ENCODE measurements at places on chromosomes 5 and 9.

DNA sequence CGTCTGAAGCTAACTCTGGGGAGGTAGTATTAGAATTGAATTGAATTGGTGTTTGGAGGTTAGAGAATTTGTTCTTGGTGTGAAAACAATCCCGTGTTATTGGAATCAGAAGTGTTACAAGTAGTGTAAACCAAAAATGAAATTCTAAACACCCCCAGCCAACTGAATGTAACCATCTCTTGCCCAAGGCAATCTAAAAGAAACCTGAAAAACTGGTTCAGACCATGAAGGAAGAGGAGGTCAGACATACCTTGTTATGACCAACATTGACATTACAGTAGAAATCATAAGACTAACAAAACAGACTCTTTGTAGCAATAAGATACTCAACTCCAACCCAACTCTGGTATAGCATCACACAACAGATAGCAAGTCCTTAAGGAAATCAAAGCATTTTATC, 159.0 kb downstream of the TUSC1 start:
- no peak for ATAC-seq
- no peak overlapping the region for H3K27ac ChIP-seq
- H3K36me3 ChIP-seq: no peaks in the 10 kb centered on the region

GRCh38 chr9:114366334-114367128, 21.3 kb downstream of the AKNA start:
- peak overlapping the region; percentile 89 for H3K27ac ChIP-seq
- peak; percentile 76 for ATAC-seq
- peaks cover 50% of the 10 kb centered on the region for H3K4me1 ChIP-seq
- peaks cover 100% of the 10 kb centered on the region for H3K36me3 ChIP-seq
- peak overlapping the region; percentile 79 for H3K4me3 ChIP-seq
- no peaks in the 10 kb centered on the region for H3K27me3 ChIP-seq

DNA sequence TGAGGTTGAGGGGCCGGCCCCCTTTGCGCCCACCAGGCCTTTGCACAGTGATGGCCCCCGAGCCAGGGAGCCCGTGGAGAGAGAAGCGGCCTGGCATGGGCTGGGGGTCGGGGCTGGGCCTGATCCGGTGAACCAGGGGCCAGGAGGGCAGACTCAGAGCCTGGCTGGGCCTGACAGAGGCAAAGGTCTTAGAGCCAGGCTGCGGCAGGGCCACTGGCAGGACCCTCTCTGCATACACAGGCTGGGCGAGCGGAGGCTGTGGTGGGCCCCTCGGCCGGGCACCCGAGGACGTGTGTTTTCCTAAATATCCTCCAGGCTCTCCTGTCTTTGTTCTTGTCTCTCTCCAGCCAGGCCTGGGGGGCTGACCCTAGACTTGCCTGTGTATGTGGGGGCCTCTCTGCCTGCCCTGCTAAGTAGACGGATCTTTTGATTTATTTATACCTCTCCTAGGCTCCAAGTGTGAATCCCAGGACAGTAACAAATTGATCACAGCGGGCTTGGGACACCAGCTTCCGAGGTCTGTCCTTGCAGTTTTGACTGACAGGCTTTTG, 933 bp downstream of the NEK6 start:
- H3K4me3 ChIP-seq: peak overlapping the region; percentile 90
- no peaks in the 10 kb centered on the region for H3K27me3 ChIP-seq
- H3K27ac ChIP-seq: peak overlapping the region; percentile 81
- no peak for ATAC-seq

DNA sequence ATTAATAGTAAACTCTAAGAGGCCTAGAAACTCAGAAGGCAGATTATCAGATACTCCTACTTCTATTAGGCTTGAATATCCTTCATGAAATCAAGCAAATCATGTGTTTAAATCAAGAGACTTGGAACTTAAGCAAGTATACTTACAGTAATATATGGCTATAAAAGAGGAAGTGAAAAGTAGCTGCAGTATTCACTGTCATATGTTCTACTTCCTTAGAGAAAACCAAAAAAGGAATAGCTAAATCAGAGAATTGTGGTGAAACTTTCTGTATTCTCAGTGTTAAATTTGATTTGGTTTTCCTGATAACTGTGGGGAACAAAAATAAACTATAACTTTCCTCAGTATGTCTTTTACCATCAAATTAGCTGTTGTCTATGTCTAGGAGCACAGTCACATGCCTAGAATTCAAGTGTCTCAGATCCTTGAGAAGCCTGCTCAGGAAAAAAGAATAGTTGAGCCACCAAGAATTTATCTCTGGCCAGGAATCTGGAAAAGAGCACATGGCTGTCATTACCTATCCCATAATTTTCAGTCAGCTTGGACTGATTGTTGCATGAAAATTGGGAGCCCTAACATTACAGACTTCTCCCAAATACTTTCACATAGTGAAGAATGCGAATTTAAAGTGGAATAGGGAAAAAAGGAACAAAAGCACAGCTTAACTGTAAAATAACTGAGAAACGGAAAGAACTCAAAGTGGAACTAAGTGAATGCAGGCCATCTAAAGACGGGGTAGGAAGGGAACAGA, 1.7 kb downstream of the FKBP15 start:
- peaks cover 38% of the 10 kb centered on the region for H3K36me3 ChIP-seq
- peak overlapping the region; percentile 98 for H3K27ac ChIP-seq
- peak overlapping the region; percentile 99 for H3K4me3 ChIP-seq
- peaks cover 28% of the 10 kb centered on the region for H3K4me1 ChIP-seq
- no peak for ATAC-seq
- H3K27me3 ChIP-seq: no peaks in the 10 kb centered on the region

DNA sequence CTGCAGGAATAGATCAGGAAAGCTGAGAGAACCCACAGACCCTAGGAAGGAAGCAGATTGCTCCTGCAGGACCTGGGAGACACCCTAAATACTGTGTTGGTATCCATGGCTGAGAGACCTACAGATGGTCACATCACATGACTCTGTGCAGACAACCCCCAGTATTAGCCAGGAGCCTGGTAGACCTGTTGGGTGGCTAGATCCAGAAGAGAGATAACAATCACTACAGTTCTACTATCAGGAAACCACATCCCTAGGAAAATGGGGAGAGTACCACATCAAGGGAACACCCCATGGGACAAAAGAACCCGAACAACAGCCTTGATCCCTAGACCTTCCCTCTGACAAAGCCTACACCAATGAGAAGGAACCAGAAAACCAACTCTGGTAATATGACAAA, 24.2 kb upstream of the MELK start:
- H3K36me3 ChIP-seq: no peaks in the 10 kb centered on the region
- no peak for ATAC-seq
- no peak overlapping the region for H3K27ac ChIP-seq
- H3K4me1 ChIP-seq: no peaks in the 10 kb centered on the region
- H3K4me3 ChIP-seq: no peak overlapping the region

DNA sequence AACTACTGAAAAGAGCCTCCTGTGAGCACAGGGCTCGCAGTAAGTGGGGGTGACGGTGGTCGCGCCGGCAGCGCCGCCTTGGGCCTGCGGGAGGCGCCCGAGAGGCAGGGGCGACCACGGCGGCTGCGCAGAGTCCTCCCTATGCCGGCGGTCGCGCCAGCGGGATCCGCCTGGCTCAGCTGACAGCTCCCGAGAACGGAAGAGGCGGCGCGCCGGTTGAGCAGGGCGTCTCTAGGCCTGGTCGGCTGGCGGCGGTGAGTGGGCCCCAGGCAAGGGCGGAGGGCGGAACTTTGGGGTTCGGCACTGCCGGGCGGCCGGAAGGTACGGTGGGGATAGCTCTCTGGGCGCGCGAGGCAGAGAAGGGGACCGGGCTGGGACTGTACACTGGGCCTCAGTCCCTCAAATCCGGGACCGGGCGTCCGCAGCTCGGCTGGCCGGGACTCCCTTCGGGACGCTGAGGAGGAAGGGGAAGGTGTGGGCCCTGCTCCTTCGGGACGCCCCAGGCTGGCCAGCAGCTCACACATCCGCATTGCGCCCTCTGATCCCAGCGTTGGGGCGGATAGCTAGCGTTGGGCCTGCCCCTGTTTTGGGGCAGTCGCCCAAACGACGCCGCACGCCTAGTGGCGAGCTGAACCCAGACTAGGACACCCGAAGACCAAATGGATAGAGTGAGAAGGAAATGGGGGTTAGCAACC, at the start of gene RNF14:
Gene RNF14, plus strand, starts transcription at position 192 of the 695 bp plus-strand sequence. CDS start 4,484 bp downstream, outside the sequence.
- peaks cover 38% of the 10 kb centered on the region for H3K36me3 ChIP-seq
- peak within 1 kb of the TSS; percentile 94 for H3K27ac ChIP-seq
- H3K4me3 ChIP-seq: peak within 1 kb of the TSS; percentile 95
- ATAC-seq: peak; percentile 96
- peaks cover 11% of the 10 kb centered on the region for H3K4me1 ChIP-seq
- H3K27me3 ChIP-seq: no peaks in the 10 kb centered on the region

- no peak overlapping the region for H3K27ac ChIP-seq
Observed at GRCh38 chr9:81397481-81398381, 291.6 kb downstream of the TLE1 start.

- no peak overlapping the region for H3K4me3 ChIP-seq
- H3K27me3 ChIP-seq: peaks cover 4% of the 10 kb centered on the region
- H3K36me3 ChIP-seq: no peaks in the 10 kb centered on the region
- ATAC-seq: peak; percentile 86
- H3K4me1 ChIP-seq: peaks cover 20% of the 10 kb centered on the region
- H3K27ac ChIP-seq: no peak overlapping the region
Observed at GRCh38 chr9:89657765-89658164, 53.0 kb downstream of the GADD45G start.

DNA sequence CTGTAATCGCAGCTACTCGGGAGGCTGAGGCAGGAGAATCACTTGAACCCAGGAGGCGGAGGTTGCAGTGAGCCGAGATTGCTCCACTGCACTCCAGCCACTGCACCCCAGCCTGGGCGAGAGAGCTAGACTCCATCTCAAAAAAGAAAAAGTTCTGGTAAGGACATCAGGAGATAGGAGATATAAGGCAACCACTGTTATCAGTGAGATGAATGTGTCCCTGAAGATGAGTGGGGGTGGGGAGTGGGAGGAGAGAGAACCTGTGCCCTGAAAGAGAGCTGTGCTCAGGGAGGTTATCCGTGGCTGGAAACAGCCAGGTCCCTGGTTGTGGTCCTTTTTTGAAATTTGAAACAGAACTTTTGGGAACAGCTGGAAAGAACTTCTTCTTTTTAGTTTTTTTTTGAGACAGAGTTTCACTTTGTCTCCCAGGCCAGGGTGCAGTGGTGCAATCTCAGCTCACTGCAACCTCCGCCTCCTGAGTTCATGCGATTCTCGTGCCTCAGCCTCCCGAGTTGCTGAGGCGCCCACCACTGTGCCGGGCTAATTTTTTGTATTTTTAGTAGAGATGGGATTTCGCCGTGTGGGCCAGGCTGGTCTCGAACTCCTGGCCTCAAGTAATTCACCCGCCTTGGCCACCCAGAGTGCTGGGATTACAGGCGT, 2.6 kb downstream of the PTPA start:
- H3K4me1 ChIP-seq: peaks cover 14% of the 10 kb centered on the region
- peaks cover under 1% of the 10 kb centered on the region for H3K36me3 ChIP-seq
- ATAC-seq: no peak
- no peak overlapping the region for H3K4me3 ChIP-seq
- H3K27me3 ChIP-seq: no peaks in the 10 kb centered on the region

DNA sequence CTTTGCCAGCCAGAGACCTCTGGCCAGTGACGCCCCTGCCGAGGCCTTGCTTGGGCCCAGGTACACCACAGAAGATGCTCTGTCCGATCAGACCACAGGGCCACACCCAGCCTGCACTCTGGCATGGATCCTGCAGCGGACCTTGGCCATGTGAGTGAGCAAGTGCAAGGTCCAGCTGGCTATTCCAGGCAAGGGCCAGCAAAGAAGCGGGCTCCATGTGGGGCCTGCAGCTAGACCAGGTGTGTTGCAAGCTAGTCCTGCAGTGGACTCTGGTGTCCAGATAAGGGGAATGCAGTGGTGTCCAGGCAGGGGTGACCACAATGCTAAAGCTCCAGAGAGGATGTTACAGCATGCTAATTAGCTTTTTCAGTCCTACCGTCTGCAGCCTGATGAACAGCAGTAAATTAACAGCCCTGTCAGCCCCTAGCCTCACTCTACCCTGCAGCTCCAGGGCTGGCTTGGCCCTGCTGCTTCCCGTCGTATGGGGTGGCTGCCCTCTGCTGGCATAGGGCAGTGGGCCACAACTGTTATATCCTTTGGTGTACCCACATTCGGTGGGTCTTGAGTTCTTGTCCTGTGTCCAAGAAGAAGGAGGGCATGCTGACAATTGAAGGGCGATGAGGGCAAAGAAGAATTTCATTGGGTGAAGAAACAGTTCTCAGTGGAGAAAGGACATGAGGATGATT, 284.5 kb upstream of the POU5F2 start:
- H3K36me3 ChIP-seq: peaks cover 43% of the 10 kb centered on the region
- no peaks in the 10 kb centered on the region for H3K27me3 ChIP-seq
- no peak overlapping the region for H3K4me3 ChIP-seq

DNA sequence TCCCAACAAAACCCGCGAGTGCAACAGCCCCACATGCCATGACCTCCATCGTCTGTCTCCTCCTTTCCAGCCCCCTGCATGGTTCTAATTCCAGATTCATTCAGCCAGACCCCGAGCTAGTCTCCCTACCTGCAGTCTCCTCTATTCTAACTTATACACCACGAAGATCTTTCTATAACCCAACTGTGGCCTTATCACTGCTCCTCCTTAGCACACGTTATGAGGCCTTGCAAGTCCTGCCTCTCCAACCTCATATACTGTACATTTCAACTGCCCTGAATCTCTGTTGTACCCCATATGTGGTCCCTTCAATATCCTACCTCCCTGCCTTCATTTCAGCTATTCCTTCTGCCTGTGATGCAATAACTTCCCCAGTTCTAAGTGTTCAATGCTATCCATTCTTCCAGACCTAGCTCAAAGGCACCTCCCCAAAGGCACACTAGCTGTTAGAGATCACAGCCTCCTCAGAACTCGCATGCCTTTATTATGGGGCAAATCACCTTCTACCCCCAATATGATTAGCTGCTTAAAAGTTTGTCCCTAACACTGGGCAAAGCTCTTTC, 215.1 kb upstream of the TRIM32 start:
- no peaks in the 10 kb centered on the region for H3K36me3 ChIP-seq
- H3K27ac ChIP-seq: no peak overlapping the region
- H3K4me3 ChIP-seq: no peak overlapping the region
- ATAC-seq: no peak
- no peaks in the 10 kb centered on the region for H3K4me1 ChIP-seq

DNA sequence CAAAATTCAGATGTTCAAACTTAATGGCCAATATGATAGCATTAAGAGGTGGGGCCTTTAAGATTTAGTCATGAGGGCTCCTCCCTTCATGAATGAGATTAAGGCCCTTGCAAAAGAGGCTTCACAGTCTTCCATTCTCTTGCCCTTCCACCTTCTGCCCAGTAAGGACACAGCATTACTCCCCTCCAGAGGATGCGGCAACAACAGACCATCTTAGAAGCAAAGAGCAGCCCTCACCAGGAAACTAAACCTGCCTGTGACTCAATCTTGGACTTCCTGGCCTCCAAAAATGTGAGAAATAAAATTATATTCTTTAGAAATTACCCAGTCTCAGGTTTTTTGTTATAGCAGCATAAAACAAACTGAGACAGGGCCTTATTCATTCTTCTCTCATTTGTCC, 8.2 kb downstream of the AP3B1 start:
- no peaks in the 10 kb centered on the region for H3K27me3 ChIP-seq
- H3K4me1 ChIP-seq: peaks cover 36% of the 10 kb centered on the region
- no peak overlapping the region for H3K27ac ChIP-seq

GRCh38 chr9:137435980-137436760, 5.0 kb downstream of the ENTPD8 start:
- peaks cover 4% of the 10 kb centered on the region for H3K27me3 ChIP-seq
- H3K36me3 ChIP-seq: no peaks in the 10 kb centered on the region
- no peak for ATAC-seq

Data from activated T-helper 17 cell treated with anti-CD3 and anti-CD28 coated beads, Interleukin-2, amount 50 U/mL, for 72 hours (primary cell).